ENCODE measurements at places on chromosomes 6 and 20.

DNA sequence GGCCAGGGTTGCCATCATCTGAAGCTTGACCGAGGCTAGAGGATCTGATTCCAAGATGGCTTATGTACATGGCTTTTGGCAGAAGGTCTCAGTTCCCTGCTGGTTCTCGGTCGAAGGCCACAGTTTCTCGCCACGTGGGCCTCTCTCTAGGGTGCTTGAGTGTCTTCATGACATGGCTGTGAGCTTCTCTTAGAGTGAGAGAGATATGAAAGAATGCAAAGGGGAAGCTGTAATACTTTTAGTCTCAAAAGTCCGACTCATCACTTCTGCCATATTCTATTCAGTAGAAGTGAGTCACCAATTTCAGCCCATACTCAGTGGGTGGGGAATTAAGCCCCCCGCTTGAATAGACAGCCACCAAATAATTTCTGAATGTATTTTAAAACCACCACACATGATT is 94.2 kb downstream of the UTRN start:
- DNase-seq = no peak

DNA sequence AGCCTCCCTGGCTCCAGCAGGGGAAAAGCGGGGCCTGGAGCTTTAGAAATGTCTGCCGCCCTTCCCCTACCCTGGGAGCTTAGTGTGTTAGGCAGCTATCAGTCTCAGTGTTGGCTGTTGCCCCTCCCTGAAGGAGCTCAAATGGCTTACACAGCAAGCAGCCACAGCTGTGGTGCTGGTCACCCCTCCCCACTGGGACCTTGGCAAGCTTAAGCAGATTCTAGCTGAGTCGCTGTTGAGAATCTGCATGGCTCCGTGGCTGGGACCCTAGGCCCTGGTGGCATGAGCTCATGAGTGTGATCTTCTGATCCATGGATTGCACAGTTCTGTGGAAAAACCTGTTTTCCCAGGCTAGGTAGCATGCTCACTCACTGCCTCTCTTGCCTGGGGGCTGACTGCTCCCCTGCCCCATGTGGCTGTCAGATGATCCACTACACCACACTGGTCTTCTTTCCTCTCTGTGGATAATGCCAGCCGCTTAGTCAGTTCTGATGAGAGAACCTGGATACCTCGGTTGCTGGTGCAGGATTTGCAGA is 714.0 kb downstream of the MAFB start:
- no peak for DNase-seq

DNA sequence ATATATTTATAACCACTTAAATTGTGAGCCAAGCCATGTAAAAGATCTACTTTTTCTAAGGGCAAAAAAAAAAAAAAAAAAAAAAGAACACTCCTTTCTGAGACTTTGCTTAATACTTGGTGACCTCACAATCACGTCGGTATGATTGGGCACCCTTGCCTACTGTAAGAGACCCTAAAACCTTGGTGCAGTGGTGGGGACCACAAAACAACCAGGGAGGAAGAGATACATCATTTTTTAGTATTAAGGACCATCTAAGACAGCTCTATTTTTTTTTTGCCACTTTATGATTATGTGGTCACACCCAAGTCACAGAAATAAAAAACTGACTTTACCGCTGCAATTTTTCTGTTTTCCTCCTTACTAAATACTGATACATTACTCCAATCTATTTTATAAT is 22.9 kb downstream of the PRDM1 start:
- DNase-seq = no peak

DNA sequence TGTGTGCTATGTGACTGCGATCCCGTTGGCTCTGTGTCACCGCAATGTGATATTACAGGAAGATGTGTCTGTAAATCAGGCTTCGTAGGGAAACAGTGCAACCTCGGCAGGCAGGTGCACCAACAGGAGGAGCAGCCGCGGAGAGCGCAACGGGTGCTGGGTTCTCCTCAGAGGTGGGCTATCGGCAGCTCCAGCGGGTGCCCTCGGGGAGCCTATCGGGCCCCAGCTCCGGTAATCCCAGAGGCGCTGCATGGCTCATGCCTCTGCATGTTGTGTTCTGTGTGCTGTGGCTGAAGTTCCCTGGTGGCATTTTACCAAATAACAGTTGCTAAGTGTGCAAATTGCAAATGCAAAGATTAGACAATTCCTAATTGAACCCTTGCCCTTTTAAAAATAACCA is 409.9 kb downstream of the LAMA2 start:
- no peak for DNase-seq

DNA sequence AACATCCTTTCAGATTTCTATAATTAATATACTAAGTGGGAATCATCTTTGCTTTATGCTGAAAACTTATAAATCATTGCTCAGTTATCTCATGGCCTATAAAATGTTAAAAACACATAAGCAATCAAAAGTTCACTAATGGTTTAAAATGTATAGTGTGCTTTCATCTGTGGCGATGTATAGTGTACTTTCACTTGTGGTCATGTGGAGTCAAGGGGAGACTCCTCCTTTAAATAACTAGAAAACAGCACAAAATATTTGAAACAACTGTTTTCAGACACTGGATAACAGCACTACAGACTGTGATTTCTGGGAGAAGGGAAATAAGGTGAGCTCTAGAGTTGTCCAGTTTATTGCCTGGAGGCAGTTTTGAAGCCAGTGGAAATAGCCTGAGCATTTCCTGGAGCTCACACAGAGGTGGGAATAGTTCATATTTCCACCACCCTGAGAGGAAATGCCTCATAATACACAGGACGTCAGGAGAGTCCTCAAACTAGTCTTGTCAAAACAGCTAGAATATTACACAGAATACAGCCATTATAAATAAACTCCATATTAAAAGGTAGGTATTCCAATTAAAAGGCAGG is 89.4 kb downstream of the CEP162 start:
- no peak for DNase-seq

Measured in H1 (cell line).